ENCODE measurements at places on chromosomes 6 and 20.

DNA sequence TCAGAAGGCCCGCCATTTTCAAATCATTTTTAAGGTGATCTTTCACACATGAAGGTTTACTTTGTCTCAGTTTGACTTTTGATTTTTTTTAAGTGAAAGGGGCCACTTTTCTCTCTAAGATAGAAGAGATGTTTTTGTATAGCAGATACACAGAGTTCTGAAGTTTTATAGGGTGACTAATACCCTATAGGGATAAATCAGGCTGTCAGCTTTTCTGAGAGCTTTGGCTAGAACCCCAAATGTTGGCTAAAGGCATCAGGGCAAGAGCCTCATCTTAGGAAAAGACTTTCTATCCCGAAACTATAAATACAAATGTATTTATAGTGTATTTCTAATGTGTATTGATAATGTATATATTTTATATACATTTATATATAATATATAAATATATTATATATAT, 181.4 kb downstream of the TBX18 start:
- DNase-seq = peak; percentile 44

- DNase-seq = no peak
Measured at GRCh38 chr6:16184551-16184950, 53.8 kb upstream of the GMPR start.

- DNase-seq = peak; percentile 72
Measured at GRCh38 chr6:81981812-81982211, 229.3 kb upstream of the TENT5A start.

DNA sequence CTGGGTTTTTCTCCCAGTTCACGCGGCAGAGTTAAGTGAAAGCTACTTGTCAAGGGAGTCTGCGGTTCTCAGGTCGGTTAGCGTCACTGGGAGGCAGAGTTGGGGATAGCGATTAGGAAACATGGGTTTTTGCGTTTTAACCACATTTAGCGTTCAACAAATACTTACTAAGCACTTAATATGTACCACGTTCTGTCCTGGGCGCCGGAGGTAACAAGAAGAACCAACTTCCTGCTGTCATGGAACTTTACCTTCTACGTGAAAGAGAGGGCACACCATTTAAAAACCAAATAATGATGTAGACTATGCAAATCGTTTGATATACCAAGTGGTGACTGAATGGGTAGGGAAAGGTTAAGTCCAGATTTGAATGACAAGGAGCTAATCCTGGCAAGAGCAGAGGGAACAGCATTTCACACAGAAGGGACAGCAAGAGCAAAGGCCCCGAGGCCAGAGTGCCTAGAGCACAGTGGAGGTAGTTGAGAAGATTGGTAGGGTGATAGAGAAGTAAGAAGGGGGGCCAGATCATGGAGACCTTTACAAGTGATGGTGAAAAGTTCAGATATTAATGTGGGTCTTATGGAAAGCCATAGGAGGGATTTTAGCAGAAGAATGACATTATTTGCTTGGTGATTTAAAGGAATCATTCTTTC, 744 bp downstream of the RIOK1 start:
- DNase-seq = peak; percentile 3

DNA sequence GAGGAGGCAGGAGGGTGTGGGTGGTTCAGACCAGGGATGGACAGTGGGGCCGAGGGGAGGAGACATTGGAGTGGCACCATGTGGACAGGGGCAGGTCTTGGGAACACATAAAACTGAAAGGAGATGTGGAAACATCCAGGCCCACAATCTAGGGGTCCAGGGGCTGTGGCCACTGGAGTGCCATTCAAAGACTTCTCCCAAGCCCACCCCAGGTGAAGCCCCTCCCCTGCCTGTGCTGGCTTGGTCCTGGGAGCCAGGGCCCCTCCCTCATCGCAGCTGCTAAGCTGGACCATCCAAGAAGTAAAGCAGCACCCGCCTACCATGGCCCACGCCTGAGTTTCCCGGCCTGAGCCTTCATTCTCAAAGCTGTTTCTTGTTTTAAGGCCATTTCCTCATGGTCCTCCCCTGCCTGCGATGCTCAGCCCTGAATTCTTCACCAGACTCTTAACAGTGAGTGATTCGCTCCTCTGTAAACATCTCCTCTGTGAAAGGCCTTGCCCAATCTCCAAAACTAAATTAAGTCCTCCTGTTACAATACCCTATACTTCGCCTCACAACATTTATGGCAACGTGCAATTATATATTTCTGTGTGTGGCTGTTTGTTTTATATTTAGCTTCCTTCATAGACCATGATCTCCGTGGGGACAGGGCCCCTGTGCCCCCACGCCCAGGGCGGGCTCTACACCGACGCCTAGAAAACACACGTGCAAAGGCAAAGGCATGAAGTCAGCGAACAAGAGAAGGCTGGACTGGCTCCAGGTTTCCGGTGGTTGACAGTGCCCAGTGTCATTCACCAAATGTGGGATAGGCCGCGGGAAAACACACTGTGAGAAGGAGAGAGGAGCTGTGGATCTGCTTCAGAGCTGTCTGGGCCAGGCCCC, 267.8 kb downstream of the ERMARD start:
- no peak for DNase-seq

GRCh38 chr20:46772901-46773300, 63.5 kb downstream of the SLC2A10 start:
- DNase-seq = no peak

DNA sequence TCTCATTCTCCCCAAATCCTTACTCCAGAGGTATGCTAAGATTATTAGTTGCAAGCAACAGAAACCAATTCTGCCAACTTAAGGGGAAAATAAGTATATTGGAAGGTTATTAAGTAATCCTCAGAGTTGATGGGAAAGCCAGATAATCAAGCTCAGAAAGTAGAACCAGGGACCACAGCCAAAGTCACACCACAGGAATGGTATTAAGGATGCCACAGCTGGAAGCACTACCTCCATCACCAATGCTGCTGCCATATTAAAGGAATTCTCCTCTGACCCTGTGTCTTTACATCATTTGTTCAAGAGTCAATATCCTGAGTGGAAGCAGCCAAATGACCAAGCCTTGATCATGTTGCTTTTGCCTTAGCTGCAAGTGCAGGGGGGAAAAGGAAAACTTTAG, 9.9 kb downstream of the PROCR start:
- DNase-seq = peak; percentile 25

DNA sequence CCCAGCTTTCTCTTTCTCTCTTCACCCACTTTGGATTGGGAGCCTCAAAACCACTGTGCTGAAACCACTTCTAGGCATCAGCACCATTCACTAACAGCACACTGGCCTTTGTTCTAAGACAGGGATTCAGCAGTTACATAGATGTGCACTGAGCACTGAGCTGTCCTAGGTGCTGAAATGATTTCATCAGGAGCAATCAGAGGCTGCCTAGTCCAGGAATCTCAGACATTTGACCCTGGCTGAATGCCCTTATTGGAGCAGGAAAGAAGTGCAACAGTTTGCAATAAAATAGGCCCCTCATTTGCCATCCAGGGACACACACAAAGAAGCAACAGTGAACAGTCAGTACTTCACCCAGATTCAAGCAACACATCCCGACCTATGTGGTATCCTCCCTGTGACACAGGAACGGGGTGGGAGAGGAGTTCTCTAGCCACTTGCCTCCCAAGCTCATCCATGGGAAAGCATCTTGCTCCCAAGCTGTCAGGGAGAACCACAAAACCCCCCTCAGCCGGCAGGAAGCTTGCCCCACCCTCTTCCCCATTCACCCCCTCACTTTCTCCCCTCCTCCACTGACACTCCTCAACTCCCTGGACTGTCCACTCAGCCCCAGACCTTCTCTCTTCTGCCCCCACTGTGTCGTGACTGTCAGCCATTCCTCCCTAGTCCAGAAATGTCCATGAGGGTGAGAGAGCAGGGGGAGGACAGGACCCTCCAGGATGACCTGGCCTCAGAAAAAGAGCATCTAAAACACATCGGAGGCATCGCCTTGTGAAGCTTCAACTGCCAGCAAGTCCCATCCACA, 304.4 kb downstream of the PREX1 start:
- DNase-seq = peak; percentile 37

DNA sequence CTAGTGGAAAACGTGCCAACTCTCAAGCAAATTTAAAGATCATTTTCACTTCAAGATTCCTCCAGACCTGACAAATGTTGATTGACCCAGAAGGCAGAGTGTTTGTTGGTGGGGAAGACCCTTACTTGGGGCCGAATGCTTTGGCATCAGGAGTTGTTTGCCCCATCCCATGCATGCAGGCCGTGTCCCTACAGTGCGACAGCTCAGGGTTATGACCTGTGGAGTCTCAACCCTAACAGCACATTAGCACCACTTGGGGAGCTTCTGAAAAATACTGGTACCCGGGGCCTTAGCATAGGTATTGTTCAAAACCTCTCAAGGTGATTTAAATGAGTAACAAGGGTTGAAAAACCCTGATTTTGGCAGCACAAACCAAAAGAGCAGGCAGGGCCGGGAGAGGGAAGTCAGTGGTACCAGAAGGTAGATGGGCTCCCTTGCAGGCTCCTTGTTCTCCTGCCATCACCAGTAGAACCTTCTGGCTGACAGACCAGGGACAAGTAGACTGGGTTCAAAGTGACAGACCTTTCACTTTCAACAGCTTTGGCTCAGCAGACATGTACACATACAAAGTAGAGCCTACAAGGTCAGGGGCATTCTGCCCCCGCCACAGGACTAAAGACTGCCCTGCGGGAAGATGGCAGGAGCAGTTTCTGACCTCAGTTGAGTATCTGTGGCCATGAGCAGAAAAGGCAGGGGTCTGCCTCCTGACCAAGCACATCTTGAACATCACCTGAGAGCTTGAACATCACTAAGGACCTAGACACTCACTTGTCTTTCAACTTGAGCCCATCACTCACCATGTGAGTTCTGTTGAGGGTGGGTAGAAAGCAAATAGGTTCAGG, 39.6 kb downstream of the PLCG1 start:
- no peak for DNase-seq

DNA sequence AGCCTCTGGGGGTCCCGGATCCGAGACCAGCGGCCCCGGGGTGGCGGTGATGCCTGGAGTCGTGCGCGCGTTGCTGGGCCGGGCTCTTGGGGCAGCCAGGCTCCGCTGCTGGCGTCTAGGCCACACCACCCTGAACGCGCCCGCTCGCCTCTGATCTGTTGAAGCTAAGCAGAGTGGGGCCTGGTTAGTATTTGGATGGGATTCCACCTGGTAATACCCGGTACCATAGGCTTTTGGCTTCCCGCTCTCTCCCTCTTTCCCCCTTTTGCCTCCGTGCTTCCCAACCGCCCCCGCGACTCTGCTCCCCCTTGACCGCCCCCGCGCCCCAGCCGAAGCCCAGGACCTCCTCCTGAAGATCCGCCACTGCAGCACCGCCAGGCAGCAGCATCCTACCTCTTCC, 1383.5 kb upstream of the DEFB115 start:
- DNase-seq = peak; percentile 19

- DNase-seq = peak; percentile 62
Measured at GRCh38 chr6:170178561-170179477, 112.1 kb downstream of the DLL1 start.

DNA sequence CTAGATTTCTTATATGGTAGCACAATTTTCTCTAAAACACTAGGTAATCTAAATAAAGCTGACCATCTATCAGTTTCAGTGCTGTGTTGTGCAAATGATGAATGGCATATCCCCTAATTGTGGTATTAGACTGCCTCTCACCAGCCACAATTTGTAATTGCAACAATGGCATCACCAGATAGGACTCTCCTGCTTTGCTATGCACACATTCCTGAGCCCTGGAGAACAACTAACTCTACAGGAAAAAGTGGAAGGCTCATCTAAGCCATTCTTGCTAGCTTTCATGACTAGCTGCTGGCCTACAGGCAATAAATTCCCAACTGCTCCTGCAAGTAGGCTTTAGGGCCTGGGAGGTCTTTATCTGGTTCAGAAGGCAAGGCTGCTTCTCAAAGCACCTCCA, 974.1 kb downstream of the EYS start:
- no peak for DNase-seq

GRCh38 chr20:8205996-8206395, 73.9 kb downstream of the PLCB1 start:
- no peak for DNase-seq
